ENCODE measurements at places on chromosomes 4 and X.

DNA sequence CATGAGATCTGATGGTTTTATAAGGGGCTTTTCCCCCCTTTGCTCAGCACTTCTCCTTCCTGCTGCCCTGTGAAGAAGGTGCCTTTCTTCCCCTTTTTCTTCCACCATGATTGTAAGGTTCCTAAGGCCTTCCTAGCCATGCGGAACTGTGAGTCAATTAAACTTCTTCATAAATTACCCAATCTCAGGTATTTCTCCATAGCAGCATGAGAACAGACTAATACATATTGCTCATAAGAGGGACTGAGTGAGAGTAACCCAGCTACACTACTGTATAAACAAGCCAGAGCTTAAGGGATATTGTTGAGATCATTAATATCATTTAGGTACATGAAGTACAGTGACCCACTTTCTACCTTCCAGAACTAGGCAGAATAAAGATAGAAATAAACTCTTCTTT lies 102.9 kb downstream of the TEX13A start:
- no peak for DNase-seq

- no peak for DNase-seq
These were observed 75.7 kb upstream of the ANK2 start for GRCh38 chr4:112973750-112974251.

DNA sequence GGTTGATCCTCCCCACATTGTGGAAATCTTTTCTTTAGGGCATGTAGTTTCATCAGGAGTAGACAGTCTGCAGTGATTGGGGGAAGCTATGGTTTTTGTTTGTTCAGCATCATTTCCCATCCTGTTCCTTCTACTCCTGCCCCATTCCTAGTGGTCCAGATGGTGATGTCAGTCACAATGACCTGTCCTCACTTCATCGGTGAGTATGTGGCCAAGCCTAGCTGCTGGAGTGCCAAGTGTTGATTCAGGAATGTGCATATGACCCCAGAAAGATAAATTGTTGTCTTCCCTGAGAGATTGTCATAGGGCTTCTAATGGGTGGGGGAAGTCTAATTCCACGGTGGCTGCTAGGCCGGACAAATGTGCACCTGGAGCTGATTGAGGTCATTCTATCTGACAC lies 130.6 kb upstream of the FAT1 start:
- DNase-seq = no peak

DNA sequence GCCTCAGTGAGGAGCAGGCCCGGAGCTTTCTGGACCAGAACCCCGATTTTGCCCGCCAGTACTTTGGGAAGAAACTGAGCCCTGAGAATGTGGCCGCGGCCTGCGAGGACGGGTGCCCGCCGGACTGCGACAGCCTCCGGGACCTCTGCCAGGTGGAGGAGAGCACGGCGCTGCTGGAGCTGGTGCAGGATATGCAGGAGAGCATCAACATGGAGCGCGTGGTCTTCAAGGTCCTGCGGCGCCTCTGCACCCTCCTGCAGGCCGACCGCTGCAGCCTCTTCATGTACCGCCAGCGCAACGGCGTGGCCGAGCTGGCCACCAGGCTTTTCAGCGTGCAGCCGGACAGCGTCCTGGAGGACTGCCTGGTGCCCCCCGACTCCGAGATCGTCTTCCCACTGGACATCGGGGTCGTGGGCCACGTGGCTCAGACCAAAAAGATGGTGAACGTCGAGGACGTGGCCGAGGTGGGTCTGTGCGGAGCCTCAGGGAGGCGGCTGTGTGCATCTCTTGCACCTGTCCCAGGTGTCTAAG lies 323 bp downstream of the PDE6B start:
- no peak for DNase-seq

- no peak for DNase-seq
These were observed 36.8 kb downstream of the CC2D2A start for GRCh38 chr4:15506464-15506863.

DNA sequence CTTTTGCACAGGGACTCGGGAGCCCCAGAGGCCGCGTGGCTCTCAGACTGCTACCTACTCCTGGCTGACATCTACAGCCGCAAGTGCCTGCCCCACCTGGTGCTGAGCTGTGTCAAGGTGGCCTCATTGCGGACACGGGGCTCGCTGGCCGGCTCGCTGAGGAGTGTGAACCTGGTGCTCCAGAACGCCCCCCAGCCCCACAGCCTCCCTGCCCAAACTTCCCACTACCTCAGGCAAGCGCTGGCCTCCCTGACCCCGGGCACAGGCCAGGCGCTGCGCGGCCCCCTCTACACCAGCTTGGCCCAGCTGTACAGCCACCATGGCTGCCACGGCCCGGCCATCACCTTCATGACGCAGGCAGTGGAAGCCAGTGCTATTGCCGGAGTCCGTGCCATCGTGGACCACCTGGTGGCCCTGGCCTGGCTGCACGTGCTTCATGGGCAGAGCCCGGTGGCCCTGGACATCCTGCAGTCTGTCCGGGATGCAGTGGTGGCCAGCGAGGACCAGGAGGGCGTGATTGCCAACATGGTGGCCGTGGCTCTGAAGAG lies 28.8 kb downstream of the SH3TC1 start:
- no peak for DNase-seq

- DNase-seq = no peak
These were observed 737.1 kb downstream of the FAT4 start for GRCh38 chr4:126051689-126052424.

DNA sequence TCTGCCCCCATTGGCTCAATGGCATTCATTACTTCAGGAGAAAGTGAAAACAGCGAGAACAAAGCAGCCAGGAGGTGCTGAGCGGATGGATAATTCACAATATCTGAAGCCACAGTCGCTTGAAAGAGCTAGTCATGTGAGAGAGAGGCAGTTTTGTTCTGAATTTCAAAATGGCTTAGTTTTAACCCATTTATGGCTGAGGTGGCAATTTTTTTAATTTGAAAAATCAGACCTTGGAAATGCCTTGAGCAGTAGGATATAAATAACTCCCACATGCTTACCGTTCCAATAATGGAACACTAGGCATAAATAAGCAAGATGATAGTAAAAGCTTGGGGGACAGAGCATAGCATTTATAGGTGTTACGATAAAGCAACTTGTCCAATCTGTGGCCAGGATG lies 56.9 kb upstream of the CBR4 start:
- DNase-seq = no peak

- no peak for DNase-seq
These were observed 578.9 kb upstream of the FAT1 start for GRCh38 chr4:187302457-187303150.

DNA sequence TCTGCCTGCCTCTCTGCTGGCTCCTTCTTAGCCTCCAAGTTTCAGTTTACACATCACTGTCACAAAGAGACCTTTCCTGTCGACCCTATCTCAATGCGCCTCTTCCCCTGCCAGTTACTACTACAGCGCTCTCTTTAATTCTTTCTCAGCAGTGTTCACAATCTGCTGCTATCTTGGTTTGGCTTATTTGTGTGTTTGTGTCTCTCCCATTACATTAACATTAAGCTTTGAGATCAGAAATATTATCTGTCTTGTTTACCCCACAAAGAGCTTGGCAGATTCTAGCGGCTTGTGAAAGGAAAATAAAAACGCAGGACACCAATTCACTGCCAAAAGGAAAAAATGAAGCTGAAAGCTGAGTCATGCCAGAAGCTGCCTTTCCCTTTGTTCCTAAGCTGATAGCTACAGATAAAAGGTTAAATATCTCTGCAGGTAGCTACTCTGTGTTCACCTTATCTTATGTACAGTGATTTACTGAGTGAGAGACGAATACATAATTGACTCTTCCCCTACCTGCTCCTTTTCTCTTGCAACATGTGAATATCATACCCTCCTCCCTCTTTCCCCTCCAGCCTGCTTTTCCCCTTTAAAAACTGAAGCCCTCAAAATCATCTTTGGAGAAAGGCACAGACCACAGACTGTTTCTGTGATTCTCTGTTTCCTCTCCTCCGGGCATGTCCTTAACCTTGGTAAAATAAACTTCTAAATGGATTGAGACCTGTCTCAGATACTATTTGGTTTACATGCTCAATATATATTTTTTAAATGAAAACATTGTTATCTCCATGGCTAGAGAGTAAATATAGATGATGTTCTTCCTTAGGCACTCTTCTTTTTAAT lies 19.3 kb upstream of the SLC9A7 start:
- DNase-seq = no peak

GRCh38 chr4:88208156-88208555 lies 49.7 kb upstream of the ABCG2 start:
- DNase-seq = no peak

- no peak for DNase-seq
These were observed 99.7 kb upstream of the SLC7A11 start for GRCh38 chr4:138341739-138342415.

- DNase-seq = no peak
These were observed 207.2 kb upstream of the SLIT2 start for GRCh38 chr4:20044502-20044911.

GRCh38 chrX:41558531-41558930 lies 111.4 kb downstream of the NYX start:
- DNase-seq = no peak

DNA sequence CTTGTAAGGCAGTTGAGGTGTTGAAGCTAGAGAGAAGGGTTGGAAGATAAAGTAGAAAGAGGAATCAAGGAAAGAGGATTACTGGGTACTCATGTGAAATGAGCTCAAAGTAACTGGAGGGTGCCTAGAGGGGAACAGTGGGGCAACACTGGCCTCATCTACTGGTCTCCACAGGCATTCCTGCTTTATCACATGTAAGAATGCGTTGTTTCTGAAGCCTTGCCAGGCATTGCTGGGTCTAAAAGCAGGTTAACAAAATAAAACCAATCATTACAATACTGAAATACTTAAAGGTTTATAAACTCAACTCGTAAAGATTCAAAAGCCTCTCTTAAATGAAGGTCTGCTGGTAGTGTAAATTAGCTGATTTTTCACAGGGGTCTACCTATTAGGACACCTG lies 96.0 kb downstream of the FANCB start:
- DNase-seq = no peak

GRCh38 chr4:117957571-117957970 lies 76.7 kb upstream of the NDST3 start:
- DNase-seq = no peak

GRCh38 chrX:93420525-93421082 lies 252.8 kb downstream of the NAP1L3 start:
- no peak for DNase-seq

- DNase-seq = no peak
These were observed 627.1 kb upstream of the AADAT start for GRCh38 chr4:170716868-170717267.

GRCh38 chrX:129705377-129705925 lies 33.3 kb upstream of the XPNPEP2 start:
- DNase-seq = no peak

DNA sequence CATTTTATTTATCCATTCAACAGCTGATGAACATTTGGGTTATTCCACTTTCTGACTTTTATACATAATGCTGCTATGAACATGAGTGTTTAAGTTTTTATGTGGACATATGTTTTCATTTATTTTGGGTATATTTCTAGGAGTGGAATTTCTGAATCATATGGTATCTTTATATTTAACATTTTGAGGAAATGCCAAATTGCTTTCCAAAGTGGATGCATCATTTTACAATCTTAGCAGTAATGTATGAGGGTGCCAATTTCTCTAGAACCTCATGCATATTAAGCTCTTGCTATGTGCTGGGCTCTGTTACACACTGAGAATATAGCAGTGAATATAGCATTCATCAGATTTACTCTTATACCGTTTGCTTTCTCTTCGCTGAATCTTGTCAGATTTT lies 983.7 kb downstream of the STIM2 start:
- no peak for DNase-seq

GRCh38 chrX:56764153-56764974 lies 35.3 kb downstream of the NBDY start:
- peak; percentile 45 for DNase-seq

DNA sequence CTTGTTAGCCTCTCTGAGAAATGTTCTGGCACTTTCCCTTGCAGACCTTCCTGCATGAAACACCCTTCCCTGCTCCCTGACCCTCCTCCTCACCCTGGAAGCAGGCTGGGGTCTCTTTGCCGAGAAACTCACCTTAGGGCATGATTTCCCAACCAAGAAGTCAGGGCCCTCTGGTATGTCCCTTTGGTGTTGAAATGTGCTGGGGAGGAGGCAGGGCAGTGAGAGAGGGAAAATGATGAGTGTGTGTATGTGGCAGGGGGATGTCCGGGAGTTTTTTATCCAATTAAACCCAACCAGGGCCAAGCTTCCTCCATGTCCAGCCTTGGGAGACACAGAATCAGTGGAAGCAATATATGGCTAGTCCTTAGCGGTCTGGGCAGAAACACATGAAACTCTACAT lies 5.1 kb downstream of the ELF4 start:
- no peak for DNase-seq

DNA sequence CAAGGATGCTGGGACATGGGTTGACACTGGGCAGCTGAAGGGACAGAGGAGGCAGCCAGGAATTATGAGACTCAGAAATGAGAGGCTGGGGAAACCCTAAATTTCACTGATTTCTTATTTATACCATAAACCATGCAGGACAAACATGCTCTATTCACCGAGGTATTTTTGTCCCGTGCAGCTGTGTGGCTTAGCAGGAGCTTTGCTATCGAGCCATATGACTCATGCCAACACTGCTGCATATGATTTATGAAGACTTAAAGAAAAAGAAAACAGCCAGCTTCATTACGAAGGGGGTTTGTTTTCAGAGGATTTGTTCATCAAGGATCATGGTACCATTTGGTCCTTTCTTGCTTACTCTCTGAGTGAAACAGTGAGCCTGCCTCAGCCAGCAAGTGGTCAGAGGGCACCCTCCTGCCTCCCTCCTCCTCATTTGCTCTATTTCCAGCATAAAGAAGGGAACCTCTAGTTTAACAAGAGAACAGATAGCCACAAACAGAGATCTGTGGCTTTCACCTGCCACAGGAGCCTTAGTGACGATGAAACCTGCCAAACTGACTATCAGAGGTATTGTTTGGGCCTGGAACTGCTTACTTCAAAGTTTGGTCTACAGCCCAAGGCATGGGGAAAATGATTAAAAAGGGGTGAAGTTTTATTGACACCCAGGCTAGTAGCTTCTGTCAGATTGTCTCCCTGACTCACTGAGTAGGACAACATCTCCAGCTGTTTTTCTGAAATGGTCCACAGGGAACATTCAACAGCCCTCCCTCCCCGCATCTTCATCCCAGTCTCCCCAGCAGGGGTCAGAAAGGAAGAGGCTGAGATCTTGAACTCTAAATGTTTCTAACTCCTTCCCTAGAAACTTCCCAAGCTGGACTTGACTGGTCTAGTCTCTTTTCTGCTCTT lies 80.1 kb upstream of the MAML3 start:
- no peak for DNase-seq

DNA sequence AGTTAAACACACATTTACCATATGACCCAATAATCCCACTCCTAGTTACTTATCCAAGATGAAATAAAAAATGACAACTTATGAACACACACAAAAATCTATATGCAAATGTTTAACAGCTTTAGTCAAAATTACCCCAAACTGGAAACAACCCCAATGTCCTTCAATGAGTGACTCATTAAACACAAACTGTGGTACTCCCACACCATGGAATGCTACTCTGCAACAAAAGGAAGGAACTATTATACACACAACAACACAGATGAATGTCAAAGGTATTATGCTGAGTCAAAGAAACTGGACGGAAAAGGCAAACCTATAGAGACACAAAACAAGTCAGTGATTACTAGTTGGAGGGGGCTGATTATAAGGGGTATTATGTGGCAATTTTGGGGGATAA lies 40.5 kb downstream of the MED14 start:
- no peak for DNase-seq

- no peak for DNase-seq
These were observed 70.6 kb downstream of the KIT start for GRCh38 chr4:54728368-54728767.
